ENCODE measurements at places on chromosomes 13 and 19.

- no peak for DNase-seq
These were observed 68.8 kb downstream of the DNAJC3 start for GRCh38 chr13:95745752-95746151.

GRCh38 chr19:1860821-1861598, 2.4 kb downstream of the KLF16 start:
- no peak for DNase-seq

- DNase-seq, result no peak
These were observed 227.6 kb downstream of the FGF9 start for GRCh38 chr13:21898459-21898858.

GRCh38 chr19:45640849-45641273, 1.7 kb upstream of the EML2 start:
- DNase-seq, result peak; percentile 30

- no peak for DNase-seq
These were observed 209.6 kb downstream of the VWA8 start for GRCh38 chr13:41751277-41751676.

DNA sequence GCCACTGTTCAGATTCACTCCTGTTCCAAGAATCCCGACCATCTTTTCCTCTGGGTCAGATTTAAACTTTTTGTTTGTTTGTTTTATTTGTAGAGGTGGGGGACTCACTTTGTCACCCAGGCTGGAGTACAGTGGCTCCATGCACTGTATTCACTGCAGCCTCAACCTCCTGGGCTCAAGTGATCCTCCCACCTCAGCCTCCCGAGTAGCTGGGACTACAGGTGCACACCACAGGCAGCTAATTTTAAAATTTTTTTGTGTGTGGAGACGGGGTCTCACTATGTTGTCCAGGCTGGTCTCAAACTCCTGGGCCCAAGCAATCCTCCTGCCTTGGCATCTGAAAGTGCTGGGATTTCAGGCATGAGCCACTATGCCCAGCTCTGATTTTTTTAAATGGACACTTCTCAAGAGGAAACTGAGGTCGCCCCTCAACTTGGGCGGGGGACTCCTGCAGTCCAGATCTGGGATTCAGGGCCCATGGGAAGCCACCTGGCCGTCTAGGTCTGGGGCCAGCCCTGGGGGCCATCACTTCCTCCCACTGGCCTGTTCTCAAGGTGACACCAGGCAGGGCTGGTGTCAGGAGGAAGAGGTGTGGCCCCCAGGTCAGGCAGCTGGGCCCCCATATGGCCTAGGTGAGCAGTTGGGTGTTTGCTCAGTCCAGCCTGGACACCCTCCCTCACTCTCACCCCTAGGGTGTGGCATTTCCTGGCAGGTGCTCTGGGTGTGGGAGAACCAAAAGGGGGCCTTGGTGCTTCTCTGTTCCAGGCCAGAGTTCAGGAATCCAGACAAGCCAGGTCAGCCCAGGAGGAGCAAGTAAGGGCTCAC, 1.3 kb downstream of the B3GNT3 start:
- DNase-seq, result no peak

DNA sequence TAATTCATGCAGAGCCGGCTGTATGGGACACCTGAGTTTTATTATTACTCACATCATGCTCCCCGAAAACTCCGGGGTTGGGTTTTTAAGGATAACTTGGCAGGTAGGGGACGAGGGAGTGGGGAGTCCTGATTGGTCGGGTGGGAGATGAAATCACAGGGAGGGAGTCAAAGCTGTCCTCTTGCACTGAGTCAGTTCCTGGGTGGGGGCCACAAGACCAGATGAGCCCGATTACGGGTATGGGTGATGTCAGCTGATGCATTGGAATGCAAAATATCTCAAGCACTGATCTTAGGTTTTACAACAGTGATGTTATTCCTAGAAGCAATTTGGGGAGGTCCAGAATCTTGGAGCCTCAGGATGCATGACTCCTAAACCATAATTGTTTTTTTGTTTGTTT, 18.6 kb upstream of the COG3 start:
- DNase-seq, result no peak

DNA sequence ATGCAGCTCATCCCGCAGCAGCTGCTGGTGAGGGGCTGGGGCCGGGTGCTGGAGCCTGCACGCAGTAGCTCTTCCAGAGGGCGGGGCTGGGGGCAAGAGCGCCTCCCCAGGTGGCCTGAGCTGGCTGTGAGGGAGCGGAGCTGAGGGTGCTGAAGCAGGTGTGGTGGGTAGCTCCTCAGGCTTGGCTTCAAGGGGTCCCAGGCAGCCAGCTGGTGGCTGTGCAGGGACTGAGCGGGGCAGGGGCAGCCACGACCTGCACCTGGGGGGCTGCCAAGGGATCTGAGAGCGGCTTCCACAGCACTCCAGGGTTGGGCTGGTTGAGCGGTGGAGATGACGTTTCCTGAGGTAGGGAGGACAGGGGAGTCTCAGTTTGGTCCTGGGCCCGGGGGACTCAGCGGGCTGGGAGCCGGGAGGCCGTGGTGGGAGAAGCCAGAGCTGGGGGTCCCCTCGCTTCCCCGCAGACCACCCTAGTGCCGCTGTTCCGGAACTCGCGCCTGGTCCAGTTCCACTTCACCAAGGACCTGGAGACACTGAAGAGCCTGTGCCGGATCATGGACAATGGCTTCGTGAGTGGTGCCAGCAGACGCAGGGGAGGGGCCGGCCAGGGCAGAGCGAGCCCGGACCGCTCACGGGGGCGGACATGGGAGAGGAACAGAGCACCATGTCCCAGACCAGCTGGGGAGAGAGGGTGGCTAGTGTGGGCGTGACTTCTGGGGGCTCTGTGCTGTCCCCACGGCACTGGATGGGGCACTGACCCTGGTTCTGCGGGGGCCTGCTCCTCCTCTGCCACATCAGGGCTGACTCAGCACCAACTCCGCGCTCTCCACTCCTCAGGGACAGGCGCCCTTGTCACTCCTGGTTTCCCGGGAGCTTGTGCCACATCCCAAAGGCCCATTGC, 7.4 kb downstream of the PTOV1 start:
- no peak for DNase-seq

DNA sequence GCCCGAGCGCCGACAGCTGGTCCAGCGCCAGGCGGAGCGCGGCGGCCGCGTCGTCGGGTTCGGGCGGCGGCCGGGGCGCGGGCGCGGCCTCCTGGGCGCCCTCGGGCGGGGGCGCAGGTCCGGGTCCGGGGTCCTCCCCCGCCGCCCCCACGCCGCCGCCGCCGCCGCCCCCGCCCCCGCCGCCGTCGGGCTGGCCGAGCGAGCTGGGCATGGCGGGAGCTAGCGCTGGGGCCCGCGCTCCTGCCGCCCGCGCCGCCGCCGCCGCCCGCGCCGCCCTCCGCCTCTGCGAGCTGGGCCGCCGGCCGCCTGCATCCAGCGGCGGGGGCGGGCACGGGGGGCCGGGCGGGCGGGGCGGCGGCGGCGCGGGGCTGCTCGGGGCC, 287 bp downstream of the MEX3D start:
- no peak for DNase-seq

GRCh38 chr13:77544355-77544754, 8.8 kb downstream of the SCEL start:
- no peak for DNase-seq

GRCh38 chr19:52936151-52936953, 13.1 kb upstream of the ZNF888 start:
- no peak for DNase-seq

GRCh38 chr13:98454389-98454881, 122.5 kb downstream of the STK24 start:
- no peak for DNase-seq

DNA sequence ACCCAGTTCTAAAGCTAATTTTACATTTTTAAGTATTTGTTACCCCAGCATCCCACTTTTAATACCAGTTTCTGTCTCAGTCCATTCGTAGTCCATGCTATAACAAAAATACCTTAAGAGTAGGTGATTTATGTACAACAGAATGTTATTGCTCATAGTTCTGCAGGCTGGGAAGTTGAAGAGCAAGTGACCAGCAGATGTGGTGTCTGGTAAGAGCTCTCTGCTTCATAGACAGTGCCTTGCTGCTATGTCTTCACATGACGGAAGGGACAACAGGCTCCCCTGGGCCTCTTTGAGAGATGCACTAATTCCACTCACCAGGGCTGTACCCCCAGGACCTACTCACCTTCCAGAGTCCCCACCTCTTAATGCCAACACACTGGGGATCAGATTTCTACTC, 96.6 kb downstream of the COL4A2 start:
- DNase-seq, result no peak

- DNase-seq, result no peak
These were observed 34.1 kb downstream of the DLEU7 start for GRCh38 chr13:50809133-50810090.

GRCh38 chr13:50747737-50748350, 95.6 kb downstream of the DLEU7 start:
- no peak for DNase-seq

DNA sequence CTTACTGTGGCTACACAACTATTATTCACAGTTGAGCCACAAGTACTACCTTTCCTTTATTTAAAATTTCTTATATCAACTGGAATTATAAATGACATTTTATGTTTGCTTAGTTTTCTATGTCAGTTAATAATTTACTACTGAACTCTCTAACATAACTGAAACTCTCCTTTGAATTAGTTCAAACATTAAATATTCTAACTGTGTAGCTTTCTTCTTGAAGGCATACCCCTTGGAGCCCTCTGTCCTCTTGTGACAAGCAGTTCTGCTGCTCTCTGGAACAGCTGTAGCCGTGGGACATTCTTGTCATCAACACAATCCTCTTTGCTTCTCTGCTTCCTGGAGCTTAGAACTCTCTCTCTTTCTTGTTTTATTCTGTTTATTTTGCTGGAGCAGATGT, 244.8 kb downstream of the NHLRC3 start:
- DNase-seq, result no peak

DNA sequence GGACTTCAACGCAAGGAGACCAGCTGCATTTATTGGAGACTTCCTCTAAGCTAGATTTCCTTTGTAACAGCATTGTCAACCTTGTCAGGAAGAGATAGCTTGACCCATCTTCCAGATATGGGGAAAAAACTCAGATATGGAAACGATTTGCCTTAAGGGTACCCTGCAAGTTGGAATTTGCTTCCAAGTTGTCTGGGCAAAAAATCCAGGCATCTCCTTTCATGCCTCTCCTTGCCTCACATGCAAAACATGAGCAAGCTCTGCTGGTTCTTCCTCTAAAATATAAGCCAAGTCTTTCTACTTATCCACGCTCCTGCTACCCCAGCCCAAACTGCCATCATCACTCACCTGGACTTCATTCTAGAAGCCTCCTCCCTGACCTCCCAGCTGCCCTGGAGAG, 6.4 kb upstream of the DNMT1 start:
- no peak for DNase-seq

- no peak for DNase-seq
These were observed 1.3 kb downstream of the TNNT1 start for GRCh38 chr19:55147545-55148251.

DNA sequence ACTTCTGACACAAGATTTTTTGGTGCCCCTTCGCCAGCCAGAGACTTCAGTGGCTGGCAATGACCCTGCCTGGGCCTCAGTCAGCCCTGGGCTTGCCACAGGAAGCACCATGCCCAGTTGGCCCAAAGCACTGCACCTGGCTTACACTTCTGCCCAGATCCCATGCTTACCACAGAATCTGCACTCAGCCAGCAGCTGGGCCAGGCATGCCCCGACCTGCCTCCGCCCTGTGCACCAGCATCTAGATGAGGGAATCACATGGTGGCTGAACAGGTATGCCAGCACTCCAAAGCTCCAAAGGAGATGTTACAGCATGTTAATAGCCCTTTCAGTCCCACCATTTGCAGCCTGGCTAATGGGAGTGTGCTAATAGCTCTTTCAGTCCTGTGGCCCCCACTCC, 690.9 kb downstream of the SLITRK6 start:
- DNase-seq, result no peak

DNA sequence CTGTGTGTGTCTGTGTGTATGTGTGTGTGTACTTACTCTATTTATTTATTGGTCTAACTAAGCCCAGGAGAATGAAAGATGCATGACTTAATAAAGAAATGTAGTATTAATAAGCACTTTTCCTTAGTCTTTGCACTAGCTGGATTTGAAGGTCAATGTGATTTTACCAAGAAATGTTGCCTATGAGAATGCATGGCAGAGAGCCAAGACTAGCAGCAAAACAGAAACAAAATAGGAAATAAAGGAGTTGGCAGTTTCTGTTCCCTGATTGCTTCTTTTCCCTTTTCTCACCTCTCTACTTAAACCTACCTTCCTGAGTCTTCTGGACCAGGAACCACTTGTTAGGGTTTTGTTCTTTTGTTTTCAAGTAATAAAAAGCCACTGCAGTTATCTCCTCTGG, 286.1 kb downstream of the KCTD12 start:
- DNase-seq, result no peak

DNA sequence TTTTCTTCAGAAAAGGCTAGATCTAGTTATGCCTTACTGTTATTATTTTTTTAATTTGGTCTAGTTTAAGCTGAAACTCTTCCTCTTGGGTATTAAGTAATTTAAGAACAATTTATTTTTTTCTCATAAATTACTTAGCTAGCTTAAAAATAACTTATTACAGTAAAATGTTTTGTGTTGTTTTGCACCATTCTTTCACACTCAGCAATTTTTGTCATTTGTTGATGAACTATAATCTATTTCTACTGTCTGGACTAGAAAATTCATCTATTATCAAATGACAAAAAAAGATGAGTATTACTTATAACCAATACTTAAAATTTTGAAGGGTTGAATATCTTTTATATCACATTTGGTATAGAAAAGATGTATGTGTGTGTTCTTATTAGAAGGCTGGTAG, 1.6 kb upstream of the LPAR6 start:
- DNase-seq, result no peak

- DNase-seq, result no peak
These were observed 75.6 kb upstream of the KL start for GRCh38 chr13:32940601-32941000.

- peak; percentile 63 for DNase-seq
These were observed 9.7 kb upstream of the GIPC1 start for GRCh38 chr19:14505488-14506239.

GRCh38 chr13:26046639-26047038, 5.2 kb downstream of the SHISA2 start:
- no peak for DNase-seq

DNA sequence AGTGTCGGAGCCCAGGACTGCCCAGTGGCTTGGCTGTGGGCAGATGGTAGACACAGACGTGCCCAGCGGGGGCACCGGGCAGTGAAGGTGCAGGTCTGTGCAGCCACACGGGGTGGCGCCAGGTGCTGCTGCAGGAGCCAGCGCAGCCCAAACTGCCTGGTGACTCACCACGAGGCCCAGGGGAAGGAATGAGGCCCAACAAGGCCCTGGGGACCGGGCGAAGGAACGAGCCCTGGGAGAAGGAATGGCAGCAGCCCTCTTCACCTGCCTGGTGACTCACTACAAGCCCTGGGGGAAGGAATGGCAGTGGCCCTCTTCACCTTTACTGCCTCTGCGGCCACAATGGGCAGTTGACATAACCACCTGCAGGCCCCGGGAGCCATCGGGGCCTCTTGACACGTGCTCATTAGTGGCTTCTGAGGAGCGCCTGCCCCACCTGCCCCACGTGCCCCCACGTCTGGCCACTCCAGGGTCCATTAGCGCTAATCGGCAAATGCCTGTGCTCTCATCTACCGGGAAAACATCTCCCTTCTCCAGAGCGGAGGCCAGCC, 9.3 kb downstream of the MED16 start:
- DNase-seq, result no peak
